ENCODE measurements at places on chromosomes 11 and 22.
A peak's percentile ranks its signal among the peaks of the same experiment; 100 is the strongest.

- DNase-seq = peak; percentile 32
Measured at GRCh38 chr22:29750559-29751538, 16.0 kb downstream of the ZMAT5 start.

DNA sequence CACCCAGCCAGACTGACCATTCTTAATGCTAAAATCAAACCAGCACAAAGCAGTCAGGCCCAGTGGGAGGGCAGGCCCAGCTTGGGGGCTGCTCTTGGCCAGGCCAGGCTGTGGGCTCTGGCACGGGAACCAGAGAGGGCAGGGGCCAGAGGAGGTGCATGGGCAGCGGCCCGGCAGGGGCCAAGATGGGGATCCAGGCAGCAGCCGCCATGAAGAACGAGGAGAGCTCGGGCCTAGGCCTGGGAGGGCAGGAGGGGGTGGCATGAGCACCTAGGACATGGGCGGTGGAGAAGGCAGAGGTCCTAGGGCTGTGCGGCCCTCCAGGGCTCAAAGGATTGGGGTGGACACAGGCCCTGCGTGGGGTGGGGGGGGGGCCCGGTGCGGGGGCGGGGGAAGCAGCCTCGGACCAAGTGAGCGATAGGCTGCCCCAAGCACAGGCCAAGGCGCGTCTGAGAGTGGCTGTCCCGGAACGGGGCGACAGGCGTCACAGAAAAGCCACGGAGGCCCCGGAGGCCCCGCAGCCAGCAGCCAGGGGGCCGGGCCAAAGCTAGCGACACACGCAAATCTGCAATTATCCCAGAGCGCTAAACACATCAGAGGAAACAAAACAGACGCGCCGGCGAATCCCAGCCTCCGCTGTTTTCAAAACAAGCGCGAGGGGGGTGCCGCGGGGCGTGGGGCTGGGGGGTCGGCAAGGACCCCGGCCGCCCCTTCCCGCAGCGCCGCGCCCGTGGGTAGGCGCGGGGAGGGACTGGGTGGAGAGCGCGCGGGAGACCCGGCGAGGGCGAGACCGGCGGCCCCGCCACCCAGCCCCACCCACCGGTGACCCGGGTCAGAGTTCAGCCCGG is 8.3 kb downstream of the PLXNB2 start:
- no peak for DNase-seq

DNA sequence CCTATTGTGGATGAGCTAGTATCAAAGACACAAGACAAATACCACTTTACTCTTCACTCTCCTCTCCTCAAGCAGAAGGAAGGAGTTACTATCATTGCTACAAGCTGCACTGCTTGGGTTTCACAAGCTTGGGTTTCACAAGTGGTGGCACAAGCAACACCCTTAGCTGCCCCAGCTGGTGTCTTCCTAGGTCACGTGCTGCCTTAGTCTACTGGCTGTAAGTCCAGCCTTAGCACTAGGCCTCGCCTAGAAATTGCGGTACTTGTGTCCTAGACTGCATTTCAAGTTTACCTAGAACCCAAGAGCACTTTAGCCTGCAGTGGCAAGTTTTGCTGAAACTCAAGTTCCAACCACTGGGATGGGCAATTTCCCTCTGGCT is 86.6 kb downstream of the EHF start:
- peak; percentile 9 for DNase-seq

DNA sequence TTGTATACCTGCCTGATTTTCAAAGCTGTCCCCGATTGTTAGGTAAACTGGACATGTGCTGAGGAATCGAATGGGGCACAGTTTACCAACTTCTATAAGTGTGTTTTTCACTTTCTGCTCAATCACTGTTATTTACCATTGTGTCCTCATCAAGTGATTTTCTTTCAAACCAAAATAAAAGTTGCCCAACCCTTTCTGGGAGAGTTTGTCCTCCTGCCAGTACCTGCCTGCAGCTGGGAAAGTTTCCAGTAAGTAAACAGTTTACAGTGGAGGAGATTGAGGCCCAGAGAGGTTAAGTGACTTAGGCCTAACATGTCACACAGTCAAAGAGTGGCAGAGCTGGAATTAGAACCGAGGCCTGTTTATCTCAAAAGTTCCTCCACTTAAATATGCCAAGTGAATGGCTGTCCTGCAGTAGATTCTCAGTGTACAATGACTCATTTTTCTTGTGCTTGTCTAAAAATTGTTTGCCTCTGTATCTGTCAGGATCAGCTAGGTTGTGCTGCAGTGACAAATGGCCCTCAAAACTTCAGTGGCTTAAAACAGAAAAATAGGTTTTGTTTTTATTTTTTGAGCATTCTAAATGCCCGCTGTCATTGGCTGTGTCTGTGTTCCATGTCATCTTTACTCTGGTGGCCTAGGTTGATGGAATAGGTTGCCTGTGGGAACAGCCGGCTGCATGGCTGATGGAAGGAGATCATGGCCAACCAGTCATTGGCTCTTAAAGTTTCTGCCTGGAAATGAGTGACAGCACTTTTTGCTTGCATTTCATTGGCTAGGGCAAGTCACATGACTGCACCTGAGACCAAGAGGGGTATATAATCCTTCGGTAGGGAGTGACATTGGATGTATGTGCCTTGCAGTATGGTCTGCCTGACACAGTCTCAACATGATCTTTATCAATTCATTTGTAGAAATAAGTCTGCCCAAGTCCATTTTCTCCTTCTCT is 61.8 kb upstream of the CRYBB3 start:
- no peak for DNase-seq

GRCh38 chr11:84829162-84829561 is 798.0 kb downstream of the DLG2 start:
- no peak for DNase-seq

GRCh38 chr11:62402226-62402959 is 16.4 kb upstream of the SCGB1A1 start:
- peak; percentile 61 for DNase-seq

Data from CD4-positive, alpha-beta T cell treated with Interleukin-4 for 1 hour (primary cell).